Dorsolateral prefrontal cortex (tissue), 122 donors: ENCODE measurements at places on chromosomes 1 and 21.
A peak's percentile ranks its signal among the peaks of the same experiment; 100 is the strongest.

DNA sequence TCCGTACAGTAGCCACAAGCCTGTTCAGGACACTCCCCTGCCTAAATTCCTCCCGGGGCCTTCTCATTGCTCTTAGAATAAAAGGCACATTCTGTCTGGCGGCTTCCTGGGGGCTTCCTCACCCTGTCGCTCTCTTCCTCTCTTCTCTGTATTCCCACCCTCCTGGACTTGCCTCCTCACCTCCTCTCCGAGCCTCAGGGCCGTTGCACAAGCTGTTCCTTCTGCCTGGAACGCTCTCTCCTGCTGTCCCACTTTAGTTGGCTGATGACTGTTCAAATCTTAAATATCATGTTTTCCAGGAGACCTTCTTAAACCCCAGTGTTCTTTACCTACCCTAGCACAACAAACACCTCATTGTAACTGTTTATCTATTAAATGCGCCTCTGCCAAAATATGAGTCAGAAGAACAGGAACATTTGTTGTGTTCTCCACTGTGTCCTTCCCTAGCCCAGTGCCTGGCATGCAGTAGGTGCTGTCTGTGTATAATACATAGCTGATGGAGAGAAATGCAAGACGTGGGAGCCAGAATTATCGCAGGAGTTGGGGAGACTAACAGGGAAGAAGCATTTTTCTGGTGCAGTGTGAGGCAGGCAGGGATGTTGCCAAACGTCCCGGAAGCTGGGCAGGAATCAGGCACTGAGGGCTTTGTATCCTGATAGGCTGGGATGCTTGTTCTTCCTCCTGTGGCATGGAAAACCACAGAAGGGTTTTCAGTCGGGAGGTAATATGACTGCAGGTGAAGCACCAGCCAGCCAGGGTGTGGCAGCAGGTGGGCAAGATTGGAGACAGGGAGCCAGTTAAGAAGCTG, 24.1 kb upstream of the THRAP3 start:
- DNase-seq: peak; percentile 50

DNA sequence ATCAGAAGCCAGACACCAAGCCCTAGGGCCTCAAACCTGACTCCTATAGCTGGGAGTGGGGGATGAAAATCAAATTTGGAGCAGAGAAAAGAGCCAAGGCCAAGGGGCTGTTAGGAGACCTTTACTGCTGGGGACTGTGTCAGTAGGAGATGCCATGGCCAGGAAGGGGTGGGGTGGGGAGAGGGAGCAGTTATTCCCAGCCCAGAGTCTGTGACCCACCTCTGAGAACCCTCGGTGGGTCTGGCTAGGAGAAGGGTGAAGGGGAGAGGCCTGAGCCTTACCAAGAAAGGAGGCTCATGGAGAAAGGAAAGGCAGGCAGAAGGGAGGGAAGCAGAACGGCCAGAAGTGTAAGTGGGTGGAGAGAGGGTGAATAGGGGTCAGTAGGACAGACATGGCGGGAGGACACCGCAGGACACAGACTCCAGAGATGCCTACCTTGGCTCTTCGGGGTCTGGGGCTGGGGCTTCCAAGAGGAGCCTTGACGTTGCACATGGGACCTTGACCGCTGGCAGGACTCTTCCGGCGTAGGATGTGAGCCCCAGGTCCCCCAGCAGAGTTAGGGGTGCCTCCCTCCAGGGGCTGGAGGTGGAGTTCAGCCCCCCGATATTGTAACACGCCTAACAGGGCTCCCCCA, 1.2 kb downstream of the ADAMTS4 start:
- DNase-seq: no peak

- no peak for DNase-seq
These were observed 80.5 kb upstream of the IFFO2 start for GRCh38 chr1:19036813-19037605.

DNA sequence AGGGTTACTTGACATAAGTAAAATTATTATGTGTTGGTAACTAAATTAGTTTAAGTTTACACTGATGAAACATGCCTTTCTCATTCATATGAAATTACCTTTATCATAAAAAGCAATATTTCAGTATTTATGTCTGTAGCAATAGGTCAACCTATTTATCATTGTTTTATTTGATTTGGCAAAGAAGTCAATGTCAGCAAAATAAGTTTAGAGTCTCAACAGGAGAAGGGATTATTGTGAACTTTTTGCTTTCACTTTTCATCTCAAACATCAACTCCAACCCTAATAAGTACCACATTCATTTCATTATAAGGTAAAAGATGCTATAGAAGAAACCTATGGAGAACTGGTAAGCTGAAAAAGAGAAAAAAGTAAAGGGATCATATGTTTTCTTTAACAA, 1015.4 kb upstream of the ADGRL4 start:
- DNase-seq: no peak

DNA sequence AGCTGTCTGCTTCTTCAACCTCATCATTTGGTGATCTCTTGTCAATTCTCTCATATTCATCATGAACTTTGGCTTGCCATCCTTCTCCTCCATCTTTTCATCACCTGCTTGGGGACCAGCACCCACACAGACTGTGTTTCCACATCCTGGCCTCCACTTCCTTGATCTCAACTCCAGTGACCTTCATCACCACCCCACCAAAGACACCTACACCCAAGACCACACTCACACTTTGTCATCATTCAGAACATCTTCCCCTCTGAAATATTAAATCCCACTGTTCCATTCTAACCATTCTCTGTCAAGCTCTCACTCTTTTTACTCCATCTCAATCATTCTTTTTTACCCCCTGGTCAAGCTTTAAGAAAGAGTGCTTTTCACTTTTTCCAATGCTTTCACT, 115.5 kb upstream of the VAV3 start:
- no peak for DNase-seq
